ENCODE measurements at places on chromosomes 5 and 9.

DNA sequence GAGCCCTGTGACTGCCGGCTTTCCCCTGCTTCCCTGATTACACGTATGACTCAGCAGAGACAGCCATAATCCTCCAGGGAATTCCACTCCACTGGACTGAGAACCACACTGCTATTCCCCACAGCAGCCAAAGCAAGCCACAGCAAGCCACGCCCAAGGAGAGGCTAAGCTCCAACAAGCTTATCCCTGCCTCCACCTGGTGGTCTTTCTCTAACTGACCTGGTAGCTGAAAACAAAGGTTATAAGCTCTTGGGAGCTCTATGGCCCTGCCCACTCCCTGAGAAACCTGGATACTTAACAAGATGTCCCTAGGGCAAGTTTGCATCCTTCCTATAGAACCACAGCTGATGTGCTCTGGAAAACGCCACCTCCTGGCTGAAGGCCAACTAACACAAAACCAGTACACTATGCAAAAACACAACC, 613.7 kb upstream of the CDH18 start:
- no peak for DNase-seq

DNA sequence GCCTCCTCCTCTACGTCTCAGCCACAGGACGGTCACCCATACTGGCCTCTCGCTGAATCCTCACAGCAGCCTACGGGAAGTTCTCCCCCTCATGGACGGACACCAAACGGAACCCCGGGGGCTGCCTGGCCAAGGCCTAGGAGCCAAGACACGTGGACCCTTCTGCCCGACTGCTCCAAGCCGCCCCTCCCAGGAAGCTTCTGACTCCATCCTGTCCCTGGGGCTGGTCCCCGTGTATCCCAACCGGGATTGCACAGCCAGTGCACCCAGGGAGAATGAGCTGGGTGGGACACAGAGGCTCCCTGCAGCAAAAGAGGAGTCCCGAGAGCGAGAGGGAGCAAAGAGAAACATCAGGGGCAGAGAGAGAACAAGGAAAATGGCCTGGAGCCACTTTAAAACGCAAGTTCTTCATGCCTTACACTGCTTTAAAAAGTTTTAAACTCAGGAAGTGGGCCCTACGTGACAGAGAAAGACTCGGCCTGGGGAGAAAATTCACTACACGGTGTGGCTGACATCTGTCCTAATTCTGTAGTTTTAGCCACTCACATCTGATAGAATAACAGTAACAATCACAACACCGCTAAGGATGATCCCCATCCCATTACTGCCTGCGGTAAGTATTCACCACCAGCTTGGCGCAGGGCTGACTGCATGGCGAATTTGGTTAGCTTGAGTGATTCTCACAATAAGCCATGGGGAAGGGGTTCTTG, 3.0 kb downstream of the FAM78A start:
- no peak for DNase-seq

DNA sequence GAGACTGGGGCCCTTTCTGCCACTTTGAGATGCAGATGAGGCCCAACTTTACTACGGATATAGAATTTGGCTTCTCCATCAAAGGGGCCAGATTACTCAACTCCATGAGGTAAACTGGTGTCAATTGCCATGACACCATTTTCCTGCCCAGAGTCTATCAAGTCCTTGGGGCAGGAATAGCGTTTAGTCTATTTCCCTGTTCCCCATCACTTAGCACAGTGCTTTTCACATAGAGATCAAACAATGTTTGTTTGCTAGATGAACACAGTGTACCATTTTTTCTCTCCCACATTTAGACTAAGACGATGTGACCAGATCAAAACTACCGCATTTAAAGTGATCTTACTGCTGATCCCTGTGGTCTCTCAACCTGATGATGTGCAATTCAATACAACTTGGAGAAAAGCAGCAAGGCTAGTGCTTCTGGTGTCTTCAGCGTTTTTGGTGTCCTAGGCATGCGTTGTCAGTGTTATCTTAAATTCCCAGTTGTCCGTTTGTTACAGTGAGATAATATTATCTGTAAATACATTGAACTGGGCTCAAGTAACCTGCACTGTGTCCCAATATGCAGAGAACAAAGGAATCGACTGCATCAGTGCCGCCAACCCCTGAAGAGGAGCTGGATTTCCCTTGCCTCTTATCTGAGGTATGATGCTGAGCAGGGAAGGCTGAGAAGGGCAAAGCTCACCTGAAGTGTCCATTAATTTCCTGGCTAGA, 446.2 kb downstream of the PLK2 start:
- no peak for DNase-seq

DNA sequence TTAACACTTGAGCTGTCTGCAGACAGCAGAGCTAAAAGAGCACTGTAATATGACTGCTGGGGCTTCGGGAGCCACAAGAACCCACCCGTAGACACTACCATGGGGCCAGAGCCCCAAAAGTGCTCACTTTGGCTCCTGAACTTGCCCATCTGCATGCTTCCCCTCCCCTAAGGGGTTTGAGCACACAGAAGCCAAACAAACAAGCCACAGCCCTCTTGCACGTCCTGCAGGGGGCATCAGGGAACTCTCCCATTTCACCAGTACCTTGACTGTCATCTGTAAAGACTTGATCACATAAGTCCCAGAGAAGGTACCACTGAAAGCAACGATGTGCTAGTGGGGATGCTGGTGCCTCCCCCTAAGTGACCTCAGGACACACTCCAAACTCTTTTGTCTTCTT, 681.8 kb downstream of the SEMA5A start:
- DNase-seq, result no peak

DNA sequence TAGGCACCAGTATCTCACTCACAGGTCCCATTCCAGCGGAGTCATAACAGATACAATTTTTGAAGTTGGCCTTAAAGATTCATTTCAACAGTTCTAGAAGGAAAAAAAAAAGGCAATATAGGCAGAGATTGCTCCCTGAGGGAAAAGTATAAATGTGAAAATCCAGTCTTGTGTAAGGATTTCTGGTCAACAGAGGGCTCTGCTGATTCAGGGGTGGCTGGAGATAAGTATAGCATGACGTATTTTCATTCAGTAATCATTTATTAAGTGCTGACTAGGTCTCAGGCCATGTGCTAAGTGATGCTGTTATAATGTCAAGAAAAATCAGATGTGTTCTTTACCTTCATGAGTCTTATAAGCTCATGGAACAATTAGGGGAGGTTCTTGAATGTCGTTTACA, 377.3 kb upstream of the MEF2C start:
- DNase-seq, result no peak

DNA sequence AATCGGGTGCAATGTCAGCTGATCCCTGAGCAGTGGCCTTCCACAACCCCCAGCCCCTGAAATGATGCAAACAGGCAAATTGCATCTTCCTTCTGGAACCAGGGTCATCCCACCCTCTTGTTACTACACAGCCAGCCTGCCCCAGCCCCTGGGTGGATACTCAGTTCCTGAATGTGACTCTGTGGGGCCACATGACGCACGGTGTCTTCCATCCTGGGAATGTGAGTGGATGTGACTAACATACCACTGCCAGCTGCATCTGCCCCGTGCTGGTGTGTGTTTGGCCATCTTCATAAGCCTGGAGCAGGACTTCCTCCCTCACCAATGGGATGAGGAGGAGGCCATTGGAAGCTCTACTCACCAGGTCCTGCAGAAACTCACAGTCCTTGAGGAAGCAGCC, 257.9 kb upstream of the ADAMTS16 start:
- no peak for DNase-seq

- DNase-seq, result no peak
Measured at GRCh38 chr5:93008502-93009207, 572.4 kb downstream of the NR2F1-AS1 start.

Measured in esophagus squamous epithelium (tissue), 5 donors.